ENCODE measurements at places on chromosomes 3 and 15.

DNA sequence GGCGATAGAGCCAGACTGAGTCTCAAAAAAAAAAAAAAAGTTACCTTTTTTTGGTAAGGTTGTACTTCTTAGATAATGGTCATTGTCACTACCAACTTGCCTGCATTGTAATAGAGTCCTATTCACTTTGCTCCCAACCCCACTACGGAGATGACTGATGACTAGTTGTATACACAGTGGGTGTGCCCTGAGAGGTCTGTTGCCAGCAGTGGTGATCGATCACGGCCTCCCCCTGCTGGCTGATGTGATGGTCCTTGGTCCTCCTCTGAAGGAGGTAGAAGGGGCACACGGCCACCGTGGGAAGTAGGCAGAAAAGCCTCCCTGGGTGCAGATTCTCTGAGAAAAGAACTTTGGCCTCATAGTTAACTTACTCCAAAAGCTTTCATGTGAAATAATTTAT, 10.7 kb downstream of the GCNT3 start:
- no peak overlapping the region for H3K27ac ChIP-seq
- peak; percentile 8 for DNase-seq
- H3K36me3 ChIP-seq: no peaks in the 10 kb centered on the region
- peaks cover 10% of the 10 kb centered on the region for H3K27me3 ChIP-seq
- no peaks in the 10 kb centered on the region for H3K4me1 ChIP-seq

DNA sequence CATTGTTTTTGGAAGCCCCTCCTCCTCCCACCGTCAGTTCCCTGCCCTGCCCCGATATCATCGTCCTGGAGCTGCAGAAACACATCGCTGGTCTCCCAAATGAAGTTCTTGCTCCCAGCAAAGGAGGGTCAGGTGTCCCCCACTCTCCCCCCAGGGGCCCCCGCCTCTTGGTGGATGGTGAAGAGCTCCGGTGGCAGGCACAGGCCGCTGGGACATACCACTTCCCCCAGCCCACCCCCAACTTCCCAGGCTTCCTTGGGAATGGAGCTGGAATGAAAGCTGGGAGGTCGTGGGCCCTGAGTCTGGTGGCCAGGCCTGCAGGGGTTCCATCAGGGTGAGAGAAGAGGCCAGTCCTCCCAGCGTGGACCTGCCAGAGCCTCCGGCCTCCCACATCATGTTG, 137.7 kb downstream of the CHSY1 start:
- H3K27me3 ChIP-seq: no peaks in the 10 kb centered on the region
- DNase-seq: no peak
- no peak overlapping the region for H3K4me3 ChIP-seq
- no peaks in the 10 kb centered on the region for H3K4me1 ChIP-seq

- H3K27ac ChIP-seq: no peak overlapping the region
- no peaks in the 10 kb centered on the region for H3K4me1 ChIP-seq
- no peak for DNase-seq
- H3K4me3 ChIP-seq: no peak overlapping the region
Observed at GRCh38 chr3:82157952-82158351, 396.5 kb upstream of the GBE1 start.

GRCh38 chr15:56052395-56053045, 59.1 kb upstream of the NEDD4 start:
- H3K27me3 ChIP-seq: no peaks in the 10 kb centered on the region
- DNase-seq: no peak
- no peak overlapping the region for H3K4me3 ChIP-seq
- H3K36me3 ChIP-seq: no peaks in the 10 kb centered on the region

GRCh38 chr3:78610462-78611125, 1157.2 kb downstream of the ROBO1 start:
- DNase-seq: no peak
- no peaks in the 10 kb centered on the region for H3K36me3 ChIP-seq
- H3K27ac ChIP-seq: no peak overlapping the region

- H3K36me3 ChIP-seq: no peaks in the 10 kb centered on the region
- no peak for DNase-seq
- no peak overlapping the region for H3K4me3 ChIP-seq
- H3K27ac ChIP-seq: no peak overlapping the region
- no peaks in the 10 kb centered on the region for H3K27me3 ChIP-seq
Observed at GRCh38 chr3:112010636-112011035, 11.9 kb downstream of the TAGLN3 start.

- H3K27ac ChIP-seq: no peak overlapping the region
- H3K4me1 ChIP-seq: no peaks in the 10 kb centered on the region
- H3K36me3 ChIP-seq: peaks cover 78% of the 10 kb centered on the region
- no peak for DNase-seq
Observed at GRCh38 chr3:47605652-47606051, 27.0 kb upstream of the CSPG5 start.

DNA sequence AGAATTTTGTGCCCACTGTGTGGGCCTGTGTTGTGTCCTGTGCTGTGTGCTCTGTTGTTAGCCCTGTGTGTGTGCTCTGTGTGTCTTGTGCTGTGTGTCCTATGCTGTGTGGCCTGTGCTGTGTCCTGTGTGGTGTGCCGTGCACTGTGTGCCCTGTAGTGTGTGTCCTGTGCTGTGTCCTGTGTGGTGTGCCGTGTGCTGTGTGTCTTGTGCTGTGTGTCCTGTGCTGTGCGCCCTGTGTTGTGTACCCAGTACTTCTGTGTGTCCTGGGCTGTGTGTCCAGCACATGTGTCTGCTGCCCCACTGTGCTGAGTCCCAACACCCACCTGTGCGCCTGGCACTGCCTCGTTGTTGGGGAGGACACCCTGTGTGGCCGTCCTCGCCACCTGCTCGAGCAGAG, 53.2 kb upstream of the CHRNA7 start:
- peaks cover 10% of the 10 kb centered on the region for H3K27me3 ChIP-seq
- no peak for DNase-seq
- H3K4me3 ChIP-seq: no peak overlapping the region
- no peaks in the 10 kb centered on the region for H3K36me3 ChIP-seq
- H3K4me1 ChIP-seq: peaks cover 8% of the 10 kb centered on the region

Data from CD4-positive, alpha-beta T cell (primary cell).